Globus pallidus (tissue), 1 donor: ENCODE measurements at places on chromosomes 2 and 18.

GRCh38 chr2:43455731-43456642 lies 139.9 kb downstream of the THADA start:
- DNase-seq = no peak

- DNase-seq = no peak
Observed at GRCh38 chr18:51802569-51803428, 537.2 kb upstream of the DCC start.

- DNase-seq = no peak
Observed at GRCh38 chr2:238667639-238668038, 180.2 kb upstream of the TWIST2 start.

- no peak for DNase-seq
Observed at GRCh38 chr18:65016631-65017371, 734.0 kb upstream of the CDH7 start.

DNA sequence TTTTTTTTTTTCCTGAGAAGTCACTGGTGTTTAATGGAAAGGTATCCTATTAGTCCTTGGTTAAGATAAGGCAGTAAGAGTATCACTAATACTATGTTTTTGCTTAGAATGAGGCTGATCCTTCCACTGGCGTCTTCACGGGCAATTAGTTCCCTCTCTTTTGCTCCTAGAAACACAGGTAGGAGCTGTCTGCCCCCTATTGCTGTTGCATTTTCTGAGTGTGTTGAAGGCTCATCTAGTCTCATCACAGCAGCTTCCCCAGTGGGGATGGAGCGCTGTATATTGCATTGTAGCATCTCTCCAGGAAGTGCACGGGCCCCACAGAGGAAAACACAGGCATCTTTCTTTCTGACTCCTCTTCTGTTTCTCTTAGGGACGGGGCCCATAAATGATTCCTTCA lies 145.0 kb downstream of the NAPG start:
- DNase-seq = no peak

- no peak for DNase-seq
Observed at GRCh38 chr2:154600927-154601494, 97.5 kb upstream of the KCNJ3 start.

GRCh38 chr2:38978296-38978903 lies 88.7 kb downstream of the ARHGEF33 start:
- DNase-seq = peak; percentile 17

- no peak for DNase-seq
Observed at GRCh38 chr2:188601391-188601790, 309.7 kb downstream of the GULP1 start.

DNA sequence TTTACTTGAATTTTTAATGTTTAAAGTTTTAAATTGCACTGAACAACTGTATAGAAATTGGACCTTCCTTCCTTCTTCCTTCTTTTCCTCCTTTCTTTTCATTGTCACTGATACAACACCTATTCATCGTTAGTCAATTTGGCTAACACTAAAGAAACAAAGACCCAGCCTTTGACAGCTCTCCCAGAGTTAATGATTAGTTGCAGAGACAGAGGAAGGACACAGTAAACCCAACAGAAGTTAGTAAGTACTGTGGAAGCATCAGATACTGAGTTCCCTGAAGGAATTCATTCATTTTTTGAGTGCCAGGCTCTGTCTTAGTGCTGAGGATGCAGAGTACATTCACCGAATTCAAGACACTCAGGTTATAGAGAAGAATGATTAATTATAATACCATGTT lies 77.9 kb upstream of the RAB27B start:
- no peak for DNase-seq

DNA sequence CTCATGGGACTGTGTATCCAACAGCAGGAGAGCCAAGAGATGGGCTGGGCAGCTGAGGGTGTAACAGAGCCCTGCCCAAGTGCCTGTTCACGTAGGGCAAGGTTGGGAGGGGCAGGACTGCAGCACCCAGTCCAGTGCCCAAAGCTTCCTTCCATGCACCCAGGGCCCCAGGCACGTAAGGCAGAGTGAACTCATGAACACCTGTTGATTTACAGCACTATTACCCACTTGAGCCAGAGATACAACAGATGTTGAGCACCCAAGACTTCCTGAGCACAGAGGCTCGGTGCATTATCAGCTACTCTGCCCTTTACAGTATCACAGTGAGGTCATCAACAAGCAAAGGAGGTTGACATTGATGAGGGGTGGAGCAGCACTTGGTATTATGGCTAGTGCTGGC lies 50.2 kb upstream of the FHL2 start:
- DNase-seq = no peak
